ENCODE measurements at places on chromosomes 11 and 22.

GRCh38 chr11:10909141-10909883, 51.5 kb upstream of the ZBED5 start:
- peaks cover 23% of the 10 kb centered on the region for H3K27me3 ChIP-seq
- H3K27ac ChIP-seq: no peak overlapping the region
- H3K36me3 ChIP-seq: no peaks in the 10 kb centered on the region
- H3K4me3 ChIP-seq: no peak overlapping the region

DNA sequence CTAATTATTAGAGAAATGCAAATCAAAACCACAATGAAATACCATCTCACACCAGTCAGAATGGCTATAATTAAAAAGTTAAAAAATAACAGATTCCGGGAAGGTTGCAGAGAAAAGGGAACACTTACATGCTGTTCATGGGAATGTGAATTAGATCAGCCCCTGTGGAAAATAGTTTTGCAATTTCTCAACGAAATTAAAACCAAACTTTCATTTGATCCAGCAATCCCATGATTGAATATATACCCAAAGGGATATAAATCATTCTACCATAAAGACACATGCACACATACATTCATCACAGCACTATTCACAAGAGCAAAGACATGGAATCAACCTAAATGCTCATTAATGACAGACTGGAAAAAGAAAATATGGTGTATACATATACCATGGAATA, 32.5 kb downstream of the NOX4 start:
- H3K36me3 ChIP-seq: no peaks in the 10 kb centered on the region
- no peaks in the 10 kb centered on the region for H3K4me1 ChIP-seq
- no peak overlapping the region for H3K4me3 ChIP-seq
- no peak for DNase-seq
- H3K27me3 ChIP-seq: no peaks in the 10 kb centered on the region

DNA sequence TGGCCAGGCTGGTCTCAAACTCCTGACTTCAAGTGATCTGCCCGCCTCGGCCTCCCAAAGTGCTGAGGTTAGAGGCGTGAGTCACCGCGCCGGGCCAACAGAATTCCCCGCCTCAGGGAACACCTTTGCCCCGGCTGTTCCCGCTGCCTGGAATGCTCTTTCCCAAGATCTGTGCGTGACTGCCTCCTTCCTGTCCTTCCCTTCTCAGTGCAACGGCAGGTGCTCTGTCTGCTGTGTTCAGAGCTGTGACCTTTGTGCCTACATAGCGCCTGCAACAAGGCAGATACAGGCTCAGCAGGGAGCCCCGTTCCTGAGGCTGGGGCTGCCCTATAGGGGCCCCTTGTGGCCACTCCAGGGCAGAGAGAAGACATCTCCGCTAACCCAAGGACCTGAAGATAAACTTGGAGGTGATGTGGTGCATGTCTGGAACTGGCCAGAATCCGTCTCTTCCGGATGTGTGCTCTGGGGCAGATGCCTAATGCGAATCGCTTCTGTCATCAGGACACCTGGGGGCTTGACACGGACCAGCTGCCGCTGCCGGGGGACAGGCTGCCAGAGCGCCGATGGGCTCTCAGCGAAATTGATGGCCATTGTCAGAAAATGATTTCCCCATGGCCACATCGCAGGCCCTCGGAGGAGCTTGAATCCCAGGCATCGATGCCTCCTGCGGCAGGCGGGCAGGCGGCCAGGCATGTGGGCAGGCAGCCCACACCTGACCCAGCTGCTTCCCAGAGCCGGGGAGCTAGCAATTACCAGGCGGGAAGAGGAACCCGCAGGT, 43.5 kb upstream of the TCF20 start:
- H3K36me3 ChIP-seq: no peaks in the 10 kb centered on the region
- DNase-seq: no peak
- H3K4me1 ChIP-seq: no peaks in the 10 kb centered on the region

DNA sequence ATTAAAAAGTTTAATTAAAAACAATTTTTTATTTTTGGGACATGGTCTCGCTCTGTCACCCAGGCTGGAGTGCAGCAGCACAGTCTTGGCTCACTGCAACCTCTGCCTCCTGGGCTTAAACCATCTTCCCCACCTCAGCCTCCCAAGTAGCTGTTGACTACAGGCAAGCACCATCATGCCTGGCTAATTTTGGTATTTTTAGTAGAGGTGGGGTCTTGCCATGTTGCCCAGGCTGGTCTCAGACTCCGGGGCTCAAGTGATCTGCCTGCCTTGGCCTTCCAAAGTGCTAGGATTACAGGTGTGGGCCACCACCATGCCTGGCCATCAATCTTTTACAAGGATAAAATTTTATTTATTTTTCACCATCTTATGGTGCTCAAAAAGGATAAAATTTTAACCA, 43.3 kb upstream of the PHOX2A start:
- no peaks in the 10 kb centered on the region for H3K36me3 ChIP-seq
- H3K27ac ChIP-seq: no peak overlapping the region
- peaks cover 9% of the 10 kb centered on the region for H3K27me3 ChIP-seq
- H3K4me1 ChIP-seq: no peaks in the 10 kb centered on the region
- no peak for DNase-seq

DNA sequence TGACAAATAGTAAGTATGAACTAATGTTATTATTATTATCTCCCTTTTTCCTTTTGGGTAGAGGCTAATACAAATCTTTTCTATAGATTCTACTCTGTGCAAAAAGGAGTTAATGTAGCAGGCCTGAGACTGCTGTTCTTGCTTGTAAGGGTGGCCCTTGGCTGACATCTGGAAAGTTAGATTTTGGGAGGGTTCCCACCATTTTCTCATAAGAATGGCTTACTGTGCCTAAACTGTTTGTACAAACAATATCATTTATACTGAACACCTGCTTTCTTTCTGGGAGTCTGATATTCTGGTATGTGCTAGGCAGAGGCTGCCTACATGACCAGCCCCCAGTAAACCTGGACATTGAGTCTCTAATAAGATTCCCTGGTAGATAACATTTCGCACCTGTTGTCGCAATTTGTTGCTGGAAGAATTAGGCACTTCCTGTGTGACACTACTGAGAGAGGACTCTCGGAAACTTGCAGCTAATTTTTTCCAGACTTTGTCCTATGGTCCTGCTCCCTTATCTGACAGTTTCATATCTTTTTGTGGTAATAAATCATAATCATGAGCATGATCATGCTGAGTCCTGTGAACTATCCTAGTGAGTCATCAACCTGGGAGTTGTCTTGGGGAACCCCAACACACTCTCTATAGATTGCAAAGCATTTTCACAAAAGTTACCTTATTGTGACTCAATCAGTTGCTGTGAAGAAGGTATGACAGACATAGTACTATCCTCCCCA, 257.7 kb upstream of the CCDC90B start:
- H3K4me1 ChIP-seq: no peaks in the 10 kb centered on the region
- no peaks in the 10 kb centered on the region for H3K36me3 ChIP-seq
- no peak overlapping the region for H3K27ac ChIP-seq
- H3K4me3 ChIP-seq: no peak overlapping the region

- H3K4me1 ChIP-seq: no peaks in the 10 kb centered on the region
- no peaks in the 10 kb centered on the region for H3K36me3 ChIP-seq
- no peak overlapping the region for H3K4me3 ChIP-seq
- no peak overlapping the region for H3K27ac ChIP-seq
Measured at GRCh38 chr11:70246196-70246595, 24.3 kb upstream of the PPFIA1 start.

- DNase-seq: no peak
- no peak overlapping the region for H3K27ac ChIP-seq
- no peak overlapping the region for H3K4me3 ChIP-seq
- H3K36me3 ChIP-seq: no peaks in the 10 kb centered on the region
- no peaks in the 10 kb centered on the region for H3K27me3 ChIP-seq
- peaks cover 3% of the 10 kb centered on the region for H3K4me1 ChIP-seq
Measured at GRCh38 chr11:35905646-35906276, 38.1 kb upstream of the LDLRAD3 start.

- H3K27ac ChIP-seq: no peak overlapping the region
- no peak for DNase-seq
- no peak overlapping the region for H3K4me3 ChIP-seq
- H3K4me1 ChIP-seq: no peaks in the 10 kb centered on the region
- H3K36me3 ChIP-seq: no peaks in the 10 kb centered on the region
Measured at GRCh38 chr11:17496406-17496805, 19.8 kb upstream of the ABCC8 start.

GRCh38 chr11:114259124-114259526, 37.1 kb upstream of the NNMT start:
- DNase-seq: no peak
- no peak overlapping the region for H3K27ac ChIP-seq

- H3K27me3 ChIP-seq: no peaks in the 10 kb centered on the region
- no peak overlapping the region for H3K4me3 ChIP-seq
- no peaks in the 10 kb centered on the region for H3K4me1 ChIP-seq
- no peaks in the 10 kb centered on the region for H3K36me3 ChIP-seq
Measured at GRCh38 chr11:121667836-121668235, 215.1 kb upstream of the SORL1-AS1 start.

DNA sequence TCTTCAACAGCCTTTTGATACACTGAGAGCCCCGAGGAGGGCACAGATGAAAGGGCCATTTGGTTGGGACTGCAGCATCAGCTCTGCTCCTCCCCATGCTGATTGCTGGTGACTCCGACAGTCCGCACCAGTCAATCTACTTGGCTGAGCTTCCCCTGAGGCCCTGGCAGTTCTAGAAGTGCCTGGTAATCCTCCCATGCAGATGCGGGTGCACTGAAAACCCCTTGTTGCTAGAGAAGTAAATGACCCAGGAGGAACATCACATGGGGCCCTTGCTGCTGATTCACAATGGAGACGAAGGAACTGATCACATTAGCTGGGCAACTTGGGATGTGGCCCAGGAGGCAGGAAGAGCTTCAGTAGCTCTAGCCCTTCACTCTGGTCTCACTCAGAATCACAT, 35.2 kb upstream of the RIC3 start:
- no peak for DNase-seq
- H3K4me1 ChIP-seq: peaks cover 3% of the 10 kb centered on the region
- H3K4me3 ChIP-seq: no peak overlapping the region
- H3K27me3 ChIP-seq: peaks cover 28% of the 10 kb centered on the region

- H3K27me3 ChIP-seq: peaks cover 8% of the 10 kb centered on the region
- peaks cover 5% of the 10 kb centered on the region for H3K36me3 ChIP-seq
- peaks cover 27% of the 10 kb centered on the region for H3K4me1 ChIP-seq
- peak overlapping the region; percentile 49 for H3K4me3 ChIP-seq
Measured at GRCh38 chr11:110356762-110357671, 60.6 kb upstream of the RDX start.

GRCh38 chr11:77197626-77198320, 69.7 kb downstream of the MYO7A start:
- H3K27ac ChIP-seq: no peak overlapping the region
- H3K4me1 ChIP-seq: peaks cover 2% of the 10 kb centered on the region
- H3K27me3 ChIP-seq: no peaks in the 10 kb centered on the region
- no peaks in the 10 kb centered on the region for H3K36me3 ChIP-seq
- no peak for DNase-seq
- H3K4me3 ChIP-seq: no peak overlapping the region

DNA sequence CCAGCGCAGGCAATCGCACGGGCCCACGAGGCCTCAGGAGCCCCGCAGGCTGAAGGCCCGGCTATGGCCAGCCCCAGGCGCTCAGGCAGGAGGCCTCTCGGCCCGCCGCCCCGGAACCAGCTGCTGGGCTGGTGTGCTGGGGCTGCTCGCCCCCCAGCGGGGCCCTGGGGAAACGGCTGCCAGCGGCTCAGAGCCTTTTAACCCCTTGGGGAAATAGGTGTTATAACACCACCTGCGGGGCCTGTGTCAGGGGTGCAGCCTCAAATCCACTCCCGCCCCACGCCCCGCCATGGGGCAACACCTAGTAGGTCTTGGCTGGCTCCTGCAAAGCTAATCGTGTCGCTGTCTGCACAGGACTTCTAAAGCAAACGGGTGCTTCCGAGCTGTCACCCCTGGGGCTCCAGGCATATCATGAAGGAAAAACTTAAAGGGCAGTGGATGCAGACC, 237.4 kb downstream of the TTC28 start:
- H3K27ac ChIP-seq: no peak overlapping the region
- peak overlapping the region; percentile 79 for H3K4me3 ChIP-seq
- peaks cover 15% of the 10 kb centered on the region for H3K4me1 ChIP-seq
- DNase-seq: peak; percentile 79

DNA sequence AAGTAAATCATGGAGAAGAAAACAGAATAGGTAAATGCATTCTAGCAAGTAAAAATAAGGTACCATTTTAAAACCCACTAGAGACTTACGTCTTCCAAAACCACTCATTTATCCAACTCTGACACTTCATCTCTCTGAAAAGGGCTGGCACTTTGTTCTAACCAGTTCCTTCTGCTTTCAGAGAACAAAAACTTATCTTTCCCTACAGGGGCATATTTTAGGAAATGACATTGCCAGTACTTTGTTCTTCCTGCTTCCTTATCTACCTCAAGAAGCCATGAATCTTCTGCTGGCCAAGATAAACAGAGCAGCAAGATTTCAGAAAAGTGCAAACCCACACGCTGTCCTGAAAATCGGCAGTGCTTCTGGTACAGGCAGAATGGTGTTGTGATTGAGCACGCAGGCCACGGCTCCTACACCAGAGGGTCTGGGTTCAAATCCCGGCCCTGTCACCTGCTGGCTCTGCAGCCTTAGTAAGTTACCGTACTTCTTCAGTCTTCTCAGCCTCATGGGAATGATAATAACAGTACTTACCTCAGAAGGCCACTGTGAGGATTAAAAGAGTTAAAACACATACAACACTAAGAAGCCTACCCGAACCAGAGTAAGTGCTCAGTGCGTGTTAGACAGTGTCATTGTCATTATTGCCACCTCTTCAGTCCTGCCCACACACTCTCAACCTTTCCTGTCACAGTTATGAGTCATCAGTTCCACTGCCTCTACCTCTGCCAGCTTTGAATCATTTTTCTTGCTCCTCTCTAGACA, 11.0 kb downstream of the MPZL3 start:
- H3K36me3 ChIP-seq: peaks cover 2% of the 10 kb centered on the region
- H3K4me3 ChIP-seq: peak overlapping the region; percentile 69
- no peaks in the 10 kb centered on the region for H3K27me3 ChIP-seq
- H3K27ac ChIP-seq: peak overlapping the region; percentile 91
- H3K4me1 ChIP-seq: peaks cover 61% of the 10 kb centered on the region
- DNase-seq: peak; percentile 86

- H3K36me3 ChIP-seq: no peaks in the 10 kb centered on the region
- no peak overlapping the region for H3K4me3 ChIP-seq
- no peak overlapping the region for H3K27ac ChIP-seq
- no peaks in the 10 kb centered on the region for H3K27me3 ChIP-seq
- DNase-seq: no peak
Measured at GRCh38 chr22:22865311-22866072, 22.1 kb upstream of the IGLL5 start.

GRCh38 chr22:23398701-23399366, 181.3 kb downstream of the IGLL1 start:
- no peaks in the 10 kb centered on the region for H3K4me1 ChIP-seq
- H3K27ac ChIP-seq: no peak overlapping the region
- no peaks in the 10 kb centered on the region for H3K27me3 ChIP-seq
- H3K4me3 ChIP-seq: no peak overlapping the region
- no peaks in the 10 kb centered on the region for H3K36me3 ChIP-seq

GRCh38 chr11:77375107-77375506, 73.6 kb upstream of the GDPD4 start:
- no peaks in the 10 kb centered on the region for H3K4me1 ChIP-seq
- H3K27me3 ChIP-seq: no peaks in the 10 kb centered on the region
- H3K36me3 ChIP-seq: peaks cover 14% of the 10 kb centered on the region
- no peak overlapping the region for H3K27ac ChIP-seq

Data from natural killer cell treated with Interleukin-12 subunit alpha and Interleukin-12 subunit beta and Interleukin-15 and Interleukin-18, amount 100 ng/mL, for 72 hours (primary cell).